Activated T-helper 17 cell treated with anti-CD3 and anti-CD28 coated beads, Interleukin-2, amount 50 U/mL, for 72 hours (primary cell): ENCODE measurements at places on chromosomes 12 and 14. TPM values are rescaled to one million over a fixed set of nuclear protein-coding genes. Genes with fewer than 3 reads are reported as not detected.

AKAP3 gene
- total RNA-seq, result 1.7 TPM

RFX4 gene
- total RNA-seq, result not detected

DNA sequence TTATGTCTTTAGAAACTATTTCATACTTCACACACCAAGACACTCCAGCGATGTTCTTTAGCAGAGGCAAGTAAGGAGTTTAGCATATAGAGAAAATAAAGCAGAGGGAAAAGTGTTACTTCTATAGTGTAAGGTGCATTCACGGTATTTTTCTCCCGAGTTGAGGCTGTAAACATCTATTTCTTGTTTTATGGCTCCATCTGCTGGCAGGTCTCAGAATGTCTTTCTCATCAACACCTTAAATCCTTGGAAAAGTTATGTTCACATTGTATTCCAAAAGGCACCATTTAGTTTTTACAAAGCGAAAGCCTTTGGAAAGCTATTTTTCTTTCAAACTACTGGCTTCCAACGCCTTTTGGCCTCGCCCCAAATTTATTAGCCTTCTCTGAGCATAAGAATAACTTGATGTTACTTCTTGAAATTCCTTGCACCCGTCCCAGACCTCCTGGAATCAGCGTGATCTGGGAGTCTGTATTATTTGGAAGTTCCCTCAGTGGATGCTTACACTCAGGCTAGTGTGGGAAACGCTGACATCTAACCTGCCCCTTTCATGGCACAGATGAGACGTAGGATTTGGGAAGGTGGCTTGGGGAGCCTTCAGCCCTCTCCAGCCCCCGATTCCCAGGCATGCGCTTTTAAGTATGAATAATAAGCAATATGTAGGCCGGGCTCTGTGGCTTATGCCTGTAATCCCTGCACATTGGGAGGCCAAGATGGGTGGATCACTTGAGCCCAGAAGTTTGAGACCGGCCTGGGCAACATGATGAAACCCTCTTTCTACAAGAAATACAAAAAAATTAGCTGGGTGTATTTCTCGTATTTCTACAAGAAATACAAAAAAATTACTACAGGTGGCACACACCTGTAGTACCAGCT lies 1.9 kb upstream of the PIWIL1 start:
- ATAC-seq, result no peak

GRCh38 chr12:19689801-19690472 lies 250.6 kb downstream of the AEBP2 start:
- no peak for ATAC-seq

DNA sequence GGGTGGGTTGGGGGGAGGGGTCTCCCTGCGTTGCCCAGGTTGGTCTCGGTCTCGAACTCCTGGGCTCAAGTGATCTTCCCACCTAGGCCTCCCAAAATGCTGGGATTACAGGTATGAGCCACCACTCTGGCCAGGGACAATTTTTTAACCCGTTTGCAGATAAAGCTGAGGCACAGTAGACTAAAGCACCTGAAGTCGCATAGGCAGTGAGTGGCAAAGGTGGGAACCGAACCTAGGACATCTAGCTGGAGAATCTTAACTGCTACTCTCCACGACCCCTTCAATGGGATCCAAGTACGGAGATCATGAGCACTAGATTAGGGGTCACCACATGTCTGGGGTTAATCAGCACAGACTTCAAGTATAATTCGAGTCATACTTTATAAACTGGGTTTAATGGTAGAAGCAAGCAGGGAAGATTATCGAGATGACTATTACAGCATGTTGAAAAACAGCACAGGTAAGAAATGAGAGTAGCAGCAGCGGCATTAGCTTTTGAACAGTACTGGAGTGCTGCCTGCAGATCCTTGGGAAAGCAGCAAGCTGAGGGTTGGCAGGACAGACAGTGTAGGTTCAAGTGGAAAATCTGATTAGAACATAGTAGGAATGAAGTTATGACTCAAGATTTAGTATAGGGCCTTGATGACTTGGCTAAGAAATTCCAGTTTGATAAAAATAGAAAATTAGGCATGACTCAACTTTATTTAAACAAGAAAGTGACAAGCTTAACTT lies 23.9 kb downstream of the NID2 start:
- peak; percentile 74 for ATAC-seq

DNA sequence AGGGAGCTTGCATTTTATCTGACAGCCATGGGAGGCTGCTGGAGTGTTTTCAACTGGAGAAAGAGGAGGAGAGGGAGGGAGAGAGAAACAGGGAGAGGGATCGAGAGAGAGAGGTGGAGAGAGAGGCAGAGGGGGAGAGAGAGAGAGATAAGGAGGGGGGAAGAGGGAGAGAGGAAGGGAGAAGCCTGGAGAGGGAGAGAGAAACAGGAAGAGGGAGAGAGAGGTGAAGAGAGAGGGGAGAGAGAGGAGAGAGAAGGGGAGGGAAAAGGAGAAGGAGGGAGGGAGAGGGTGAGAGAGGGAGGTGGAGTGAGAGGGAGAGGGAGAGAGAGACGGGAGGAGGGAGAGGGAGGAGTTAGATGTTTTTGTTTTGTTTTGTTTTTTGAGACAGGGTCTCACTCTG lies 45.6 kb downstream of the DNAH10 start:
- no peak for ATAC-seq

- no peak for ATAC-seq
Measured at GRCh38 chr14:19873178-19873577, 1.8 kb upstream of the OR4K2 start.

DNA sequence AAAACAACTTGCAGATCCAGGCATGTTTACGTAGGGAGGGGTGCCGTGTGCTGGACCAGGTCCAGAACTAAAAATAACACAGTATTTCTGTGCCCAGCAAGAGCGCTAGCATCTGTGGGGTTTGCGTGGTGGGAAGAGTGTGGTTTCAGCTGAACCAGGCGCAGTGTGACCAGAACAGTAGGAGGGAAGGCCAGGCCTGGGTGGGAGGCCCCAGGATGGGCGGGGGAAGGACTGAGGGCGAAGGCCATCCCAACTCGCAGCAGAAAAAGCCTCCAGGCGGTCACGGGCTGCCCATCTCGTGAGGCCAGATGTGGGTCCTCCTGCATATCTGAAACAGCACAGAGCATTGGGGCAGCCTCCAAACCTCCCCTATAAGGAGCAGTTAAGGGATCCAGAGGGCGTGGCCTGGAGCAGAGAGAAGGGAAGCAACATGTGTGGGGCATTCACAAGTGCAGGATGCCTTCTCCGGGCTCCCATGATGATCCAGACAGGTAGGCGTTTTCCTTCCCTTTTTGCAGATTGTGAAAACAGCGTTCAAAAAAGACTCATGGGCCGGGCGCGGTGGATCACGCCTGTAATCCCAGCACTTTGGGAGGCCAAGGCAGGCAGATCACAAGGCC lies 17.8 kb upstream of the CD9 start:
- no peak for ATAC-seq
